ENCODE measurements at places on chromosomes 13 and 19.

DNA sequence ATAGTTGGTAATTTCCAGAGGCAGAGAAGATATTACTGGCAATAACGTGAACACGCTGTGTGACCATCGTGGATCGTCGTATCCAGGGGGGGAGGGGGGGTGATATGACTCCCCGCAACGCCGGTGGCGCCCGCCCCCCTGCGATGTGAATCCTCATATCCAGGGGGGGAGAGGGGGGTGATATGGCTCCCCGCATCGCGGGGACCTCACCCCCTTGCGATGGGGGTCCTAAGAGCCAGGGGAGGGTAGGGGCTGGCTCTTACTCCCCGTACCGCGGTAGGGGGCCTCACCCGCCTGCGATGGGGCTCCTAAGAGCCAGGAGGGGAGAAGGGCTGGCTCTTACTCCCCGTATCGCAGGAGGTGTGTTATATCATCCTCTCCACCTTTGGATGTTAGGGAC, 31.3 kb upstream of the RGCC start:
- no peak for DNase-seq

GRCh38 chr19:45079911-45080370, 881 bp downstream of the GEMIN7 start:
- DNase-seq, result no peak

GRCh38 chr13:38409771-38410170, 60.1 kb downstream of the UFM1 start:
- DNase-seq, result no peak

DNA sequence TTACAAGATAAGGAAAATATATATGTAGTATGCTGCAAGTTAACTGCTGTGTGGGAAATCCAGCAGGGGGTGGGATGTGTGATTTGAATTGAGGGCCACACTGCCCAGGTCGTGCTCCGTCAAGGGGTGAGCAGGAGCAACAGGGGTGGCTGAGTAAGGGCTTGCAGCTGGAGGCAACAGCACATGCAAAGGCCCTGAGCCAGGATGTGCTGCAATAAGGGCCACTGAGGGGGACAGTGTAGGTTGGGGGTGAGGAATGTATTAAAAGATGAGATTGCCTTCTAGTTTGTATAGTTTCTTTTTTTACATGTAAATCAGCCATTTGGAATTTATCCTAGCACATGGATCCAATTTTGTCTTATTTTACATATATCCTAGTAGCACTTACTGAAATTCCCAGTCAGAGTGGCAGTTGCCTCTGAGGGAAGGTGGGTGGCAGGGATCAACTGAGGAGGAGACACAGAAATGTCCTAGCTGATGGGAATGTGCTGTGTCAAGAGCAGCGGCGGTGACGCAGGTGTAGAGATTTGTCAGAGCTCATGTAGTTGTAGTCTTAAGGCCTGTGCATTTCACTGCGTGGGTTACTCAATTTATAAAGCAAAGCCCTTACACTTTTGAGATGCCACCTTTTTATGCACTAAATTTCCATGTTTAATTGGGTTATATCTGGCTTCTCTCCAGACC, 5.4 kb upstream of the RBM42 start:
- DNase-seq, result no peak

DNA sequence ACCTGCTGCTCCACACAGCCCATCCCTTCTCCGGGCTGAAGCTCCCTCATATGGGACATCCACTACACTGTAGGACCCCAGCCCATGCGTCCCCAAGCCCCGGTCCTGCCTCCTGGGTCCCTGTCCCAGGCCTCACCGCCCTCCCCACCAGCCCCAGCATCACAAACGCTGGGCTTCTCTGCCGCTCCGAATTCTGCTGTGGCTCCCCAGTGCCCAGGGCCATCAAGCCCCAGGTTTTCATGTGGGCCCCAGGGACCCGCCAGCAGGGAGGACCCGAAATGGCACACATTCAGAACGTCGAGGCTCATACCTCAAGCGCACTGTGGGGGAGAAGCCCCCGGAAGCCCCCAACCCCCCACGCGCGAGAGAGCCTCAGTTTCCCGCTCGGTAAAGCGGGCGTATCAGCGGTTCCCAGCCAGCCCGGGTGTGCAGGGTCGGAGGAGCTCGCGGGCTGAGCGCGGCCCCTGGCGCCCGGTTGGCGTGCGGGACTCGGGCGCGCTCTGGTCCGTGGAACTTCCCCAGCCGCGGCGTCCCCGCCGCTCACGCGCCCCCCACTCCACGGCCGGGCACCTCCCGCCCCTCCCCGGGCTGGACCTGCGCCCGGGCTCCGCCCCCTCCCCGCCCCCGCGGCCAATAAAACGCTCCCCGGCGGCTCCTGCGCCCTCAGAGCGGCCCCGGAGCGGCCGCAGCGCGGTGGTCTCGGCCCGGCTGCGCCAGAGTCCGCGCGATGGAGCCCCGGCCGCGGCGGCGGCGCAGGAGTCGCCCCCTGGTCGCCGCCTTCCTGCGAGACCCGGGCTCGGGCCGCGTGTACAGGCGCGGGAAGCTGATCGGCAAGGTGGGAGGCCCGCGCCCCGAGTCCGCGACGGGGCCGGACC, at the start of gene PLK5:
Gene PLK5, plus strand, starts transcription at position 666 of the 875 bp plus-strand sequence. CDS start 2,920 bp downstream, outside the sequence.
- no peak for DNase-seq

GRCh38 chr19:42252365-42253244, 2.3 kb downstream of the ERF start:
- no peak for DNase-seq

- DNase-seq, result no peak
These were observed 32.2 kb downstream of the SLAIN1 start for GRCh38 chr13:77729502-77730221.

- DNase-seq, result no peak
These were observed 41.0 kb downstream of the KL start for GRCh38 chr13:33057019-33057780.

GRCh38 chr19:17582613-17583012, 27.2 kb downstream of the COLGALT1 start:
- no peak for DNase-seq

DNA sequence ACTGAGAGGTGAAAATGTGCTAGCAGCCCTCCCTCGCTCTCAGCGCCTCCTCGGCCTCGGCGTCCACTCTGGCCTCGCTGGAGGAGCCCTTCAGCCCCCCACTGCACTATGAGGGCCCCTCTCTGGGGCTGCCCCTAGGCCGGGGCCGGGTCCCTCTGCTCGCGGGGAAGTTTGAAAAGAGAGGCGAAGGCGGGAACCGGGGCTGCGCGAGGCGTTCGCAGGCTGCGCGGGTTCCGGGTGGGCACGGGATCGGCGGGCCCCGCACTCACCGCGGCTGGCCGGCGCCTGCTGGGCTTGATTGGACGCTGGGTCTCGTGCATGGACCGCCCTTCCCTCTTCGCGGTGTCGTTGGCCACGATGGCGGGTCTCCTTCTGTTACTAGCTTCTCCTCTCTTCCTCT, 29.3 kb downstream of the C1QTNF9 start:
- DNase-seq, result no peak

- DNase-seq, result no peak
These were observed 402.5 kb upstream of the PCDH9 start for GRCh38 chr13:67632590-67632989.

DNA sequence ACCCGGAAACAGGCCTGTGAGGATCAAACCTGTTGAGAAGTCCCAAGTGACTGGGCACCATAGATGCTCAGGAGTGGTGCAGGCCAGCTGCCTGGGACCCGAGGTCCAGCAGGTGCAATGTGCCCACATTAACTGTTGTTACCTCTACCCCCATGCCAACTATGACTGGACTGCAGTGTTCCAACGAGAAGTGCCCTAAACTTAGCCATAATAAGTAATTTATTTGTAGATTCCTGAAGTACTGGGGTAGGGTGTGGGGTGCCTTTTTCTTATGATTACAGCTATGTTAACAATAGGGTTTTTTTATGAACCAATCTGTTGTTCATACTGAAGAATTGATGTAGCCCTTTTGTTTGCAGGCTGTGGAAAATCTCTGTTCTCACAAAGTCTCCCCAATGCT, 9.2 kb downstream of the CUL4A start:
- no peak for DNase-seq

DNA sequence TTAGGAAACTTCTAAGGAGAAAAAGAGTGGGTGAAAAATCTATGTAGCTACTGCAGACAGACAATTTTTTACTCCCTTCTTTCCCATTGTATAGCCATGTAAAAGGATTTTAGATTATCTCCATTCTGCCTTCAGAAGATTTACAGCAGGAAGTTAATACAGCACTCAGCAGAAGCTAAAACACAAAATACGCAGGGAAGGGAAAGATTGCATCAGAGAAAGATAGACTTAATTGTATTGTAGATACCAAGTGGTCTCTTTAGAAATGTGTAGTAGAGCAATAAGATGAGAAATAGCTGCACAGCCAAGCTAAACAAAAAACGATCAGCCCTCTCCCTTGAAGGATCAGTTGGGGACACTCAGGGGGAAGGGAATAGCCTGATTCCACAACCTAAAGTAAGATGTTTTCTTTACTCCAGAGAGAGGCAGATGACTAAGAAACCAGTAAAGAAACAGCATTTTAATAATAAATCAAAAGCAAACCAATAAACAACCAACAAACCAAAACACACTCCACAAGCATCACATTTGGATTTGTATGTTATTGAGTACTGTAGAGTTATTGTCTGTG, 236.7 kb upstream of the SLITRK1 start:
- no peak for DNase-seq

- no peak for DNase-seq
These were observed 36.2 kb upstream of the GTF3A start for GRCh38 chr13:27388241-27388640.

DNA sequence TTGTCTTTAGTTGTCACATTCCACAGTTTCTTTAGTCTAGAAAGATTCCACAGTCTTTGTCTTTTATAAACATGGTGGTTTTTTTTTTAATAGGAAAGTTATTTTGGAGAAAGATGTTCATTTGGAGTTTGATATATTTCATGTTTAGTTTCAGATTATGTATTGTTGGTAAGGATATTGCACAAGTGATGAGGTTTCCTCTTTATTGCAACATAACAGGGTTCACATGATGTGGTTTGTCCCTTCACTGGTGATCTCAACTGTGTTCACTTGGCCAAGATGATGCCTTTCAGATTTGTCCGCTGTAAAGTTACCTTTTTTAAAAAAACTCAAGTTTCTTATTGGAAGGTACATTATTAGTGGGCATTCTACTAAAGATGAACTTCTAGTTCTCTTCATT, 3.2 kb downstream of the ZNF230 start:
- DNase-seq, result no peak

DNA sequence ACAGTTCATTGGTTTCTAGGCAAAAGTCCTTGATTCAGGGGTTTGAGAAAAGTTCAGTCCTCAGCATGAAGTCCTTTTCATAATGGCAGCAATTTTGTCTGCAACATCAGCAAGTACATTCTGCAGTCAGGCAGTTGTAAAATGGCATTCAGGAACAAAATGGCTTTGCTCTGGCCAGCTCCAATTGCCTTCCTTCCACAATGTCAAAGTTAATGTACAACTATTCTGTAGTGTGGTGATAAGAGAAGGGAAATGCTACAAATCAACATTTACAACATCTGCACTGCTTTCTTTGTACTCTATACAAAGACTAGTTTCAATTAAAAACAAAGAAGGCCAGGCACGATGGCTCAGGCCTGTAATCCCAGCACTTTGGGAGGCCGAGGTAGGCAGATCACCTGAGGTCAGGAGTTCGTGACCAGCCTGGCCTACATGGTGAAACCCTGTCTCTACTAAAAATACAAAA, 1.8 kb upstream of the NEK3 start:
- no peak for DNase-seq

DNA sequence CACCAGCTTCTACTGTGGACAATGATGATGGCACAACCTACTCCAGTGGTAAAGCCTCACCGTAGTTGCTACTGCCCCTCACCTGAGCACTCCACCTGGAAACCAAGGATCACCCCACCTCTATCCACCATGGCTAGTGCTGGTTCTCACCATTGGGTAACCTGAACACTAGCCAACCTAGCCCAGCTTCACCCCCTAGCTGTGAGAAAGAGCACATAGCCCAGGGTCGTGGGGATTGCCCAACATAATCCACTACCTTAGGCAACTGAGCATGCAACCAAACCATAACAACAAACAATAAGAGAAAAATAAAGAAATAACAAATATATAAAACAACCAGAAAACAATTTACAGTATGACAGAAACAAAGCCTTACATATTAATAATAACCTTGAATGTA, 560.1 kb downstream of the DIAPH3 start:
- DNase-seq, result no peak

DNA sequence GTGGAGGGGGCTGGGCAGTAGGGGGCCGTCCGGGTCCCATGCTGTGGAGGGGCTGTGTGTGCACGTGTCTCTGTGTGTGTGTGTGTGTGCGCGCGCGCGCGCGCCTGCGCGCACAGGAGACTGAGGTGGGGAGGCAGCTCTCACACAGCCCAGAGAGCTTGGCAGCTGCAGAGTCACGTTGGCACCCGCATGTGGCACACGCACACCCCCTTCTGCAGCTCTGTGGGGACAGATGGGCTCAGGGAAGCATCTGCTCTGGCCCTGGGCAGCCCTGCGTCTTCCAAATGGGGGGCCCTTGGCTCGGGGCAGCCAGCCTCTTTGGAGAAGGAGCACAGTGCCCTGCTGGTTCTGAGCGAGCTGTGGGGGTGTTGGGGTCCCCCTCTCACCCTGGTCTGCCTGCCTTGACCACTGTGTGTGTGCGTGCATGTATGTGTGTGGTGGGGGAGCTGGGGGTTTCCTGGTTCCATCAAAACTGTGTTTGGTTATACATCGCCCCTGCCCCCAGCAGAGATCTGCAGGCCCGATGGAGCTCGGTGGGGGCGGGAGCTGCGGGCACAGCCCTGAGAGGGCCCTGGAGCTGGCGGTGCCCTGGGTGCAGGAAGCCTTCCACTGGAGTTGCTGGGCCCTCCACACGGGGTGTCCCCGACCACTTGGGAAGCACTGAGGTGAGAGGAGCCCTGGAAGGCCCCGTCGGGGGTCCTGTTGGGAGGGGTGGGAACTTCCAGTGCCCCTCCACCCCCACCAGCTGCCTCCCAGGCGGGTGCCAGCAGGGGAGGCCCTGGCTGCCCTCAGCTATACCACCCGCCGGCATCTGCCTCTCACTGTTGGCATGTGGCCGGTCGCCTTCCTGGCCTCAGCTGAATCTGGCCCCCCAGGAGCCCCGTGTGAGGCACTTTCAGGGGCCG, 67.1 kb downstream of the KDM4B start:
- DNase-seq, result no peak

- no peak for DNase-seq
These were observed 5.6 kb upstream of the CCDC70 start for GRCh38 chr13:51856027-51856736.

DNA sequence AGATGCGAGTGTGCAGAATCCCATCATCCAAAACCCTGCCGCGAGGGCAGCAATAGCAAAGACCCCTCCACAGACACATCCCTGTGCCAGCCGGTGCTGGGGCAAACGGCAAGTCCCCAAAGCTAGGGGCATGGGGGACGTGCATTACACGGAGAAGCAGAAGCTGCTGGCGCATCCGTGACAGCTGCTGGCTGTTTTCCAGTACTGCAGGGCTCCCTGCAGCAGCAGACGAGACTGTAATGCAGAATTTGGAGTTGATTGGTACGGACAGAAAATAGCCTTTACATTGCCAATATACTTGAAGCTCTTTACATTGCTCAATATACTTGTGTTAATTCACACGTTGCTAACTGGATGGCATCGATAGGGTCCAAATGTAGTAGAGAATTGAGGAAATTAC, 77.2 kb upstream of the TMTC4 start:
- DNase-seq, result no peak

GRCh38 chr13:21661097-21661909, 9.6 kb upstream of the FGF9 start:
- no peak for DNase-seq

- no peak for DNase-seq
These were observed 71.0 kb downstream of the ZNF568 start for GRCh38 chr19:36987091-36987490.

- DNase-seq, result no peak
These were observed at the start of gene ETV2 for GRCh38 chr19:35641515-35642151. TSS of gene ETV2 (plus strand) at chr19:35641745. CDS start at chr19:35642461, 716 bp downstream.

All from stimulated activated CD4-positive, alpha-beta T cell treated with anti-CD3 and anti-CD28 coated beads, Interleukin-15, amount 100 ng/mL, for 1 hour (primary cell).